Astrocyte (in vitro differentiated cells and primary cell): ENCODE measurements at places on chromosomes 3 and 15. TPM values are rescaled to one million over a fixed set of nuclear protein-coding genes. Genes with fewer than 3 reads are reported as not detected.

DNA sequence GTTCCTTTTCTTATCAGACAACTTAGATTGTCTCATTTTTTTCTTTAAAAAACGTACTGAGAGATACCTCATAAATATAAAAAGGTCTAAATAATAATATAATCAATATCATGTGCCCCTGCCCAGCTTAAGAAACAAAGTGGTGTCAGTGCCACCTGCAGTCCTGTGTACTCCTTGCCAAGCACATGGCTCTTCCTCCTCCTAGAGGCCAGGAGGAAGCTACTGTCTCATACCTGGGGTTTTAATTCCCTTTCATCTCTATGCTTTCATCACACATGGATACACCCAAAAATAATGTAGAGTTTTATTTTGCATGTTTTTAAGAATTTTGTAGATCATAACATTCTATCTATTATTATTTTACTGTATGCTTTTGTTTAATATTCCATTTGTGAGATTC, 98.6 kb upstream of the C15orf61 start:
- no peak for DNase-seq

- no peak for DNase-seq
Observed at GRCh38 chr3:194772241-194773000, 86.7 kb downstream of the FAM43A start.

- DNase-seq = no peak
Observed at GRCh38 chr3:116393199-116393598, 52.1 kb downstream of the LSAMP start.

The SIN3A gene
- total RNA-seq = 49.9 and 54.0 TPM in 2 replicates

- DNase-seq = no peak
Observed at GRCh38 chr3:168705412-168705811, 609.7 kb upstream of the GOLIM4 start.
